ENCODE measurements at places on chromosomes 7 and 10.

GRCh38 chr10:14602807-14603533 is 171.7 kb downstream of the FAM107B start:
- DNase-seq, result no peak

DNA sequence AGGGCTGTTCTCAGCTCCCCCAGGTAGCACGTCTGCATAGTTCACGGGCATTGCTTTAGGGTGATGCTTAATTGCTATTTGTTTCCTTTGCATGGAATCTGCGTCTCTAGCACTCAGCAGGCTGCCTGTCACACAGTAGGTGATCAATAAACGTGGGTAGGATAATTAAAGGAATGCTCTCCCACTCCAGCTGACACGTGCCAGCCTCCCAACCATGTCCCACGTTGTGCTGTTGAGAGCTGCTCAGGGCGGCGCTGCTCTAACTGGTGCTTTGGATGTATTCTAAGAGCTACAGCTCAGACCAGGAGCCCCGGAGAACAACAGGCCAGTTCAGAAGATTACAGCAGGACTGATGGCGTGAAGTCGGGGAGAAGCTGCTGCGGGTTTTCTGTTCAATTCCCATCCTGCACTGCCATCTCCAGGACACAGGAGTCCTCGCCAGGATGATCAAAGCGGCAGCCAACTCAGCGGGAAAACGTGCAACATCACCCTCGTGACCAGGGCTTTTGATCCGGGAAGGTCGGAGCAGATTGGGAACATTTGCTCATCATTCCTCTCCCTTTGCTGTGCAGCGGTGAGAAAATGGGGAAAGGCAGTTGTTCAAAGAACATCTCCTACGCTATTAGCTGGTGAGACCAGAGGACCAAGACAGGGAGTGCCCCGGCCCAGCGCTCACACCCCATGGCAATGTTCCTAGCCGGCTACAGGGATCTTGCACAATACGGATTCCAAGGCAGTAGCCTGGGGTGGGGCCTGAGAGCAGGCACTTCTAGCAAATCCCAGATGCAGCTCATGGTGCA is 50.5 kb upstream of the FOXK1 start:
- DNase-seq, result no peak

DNA sequence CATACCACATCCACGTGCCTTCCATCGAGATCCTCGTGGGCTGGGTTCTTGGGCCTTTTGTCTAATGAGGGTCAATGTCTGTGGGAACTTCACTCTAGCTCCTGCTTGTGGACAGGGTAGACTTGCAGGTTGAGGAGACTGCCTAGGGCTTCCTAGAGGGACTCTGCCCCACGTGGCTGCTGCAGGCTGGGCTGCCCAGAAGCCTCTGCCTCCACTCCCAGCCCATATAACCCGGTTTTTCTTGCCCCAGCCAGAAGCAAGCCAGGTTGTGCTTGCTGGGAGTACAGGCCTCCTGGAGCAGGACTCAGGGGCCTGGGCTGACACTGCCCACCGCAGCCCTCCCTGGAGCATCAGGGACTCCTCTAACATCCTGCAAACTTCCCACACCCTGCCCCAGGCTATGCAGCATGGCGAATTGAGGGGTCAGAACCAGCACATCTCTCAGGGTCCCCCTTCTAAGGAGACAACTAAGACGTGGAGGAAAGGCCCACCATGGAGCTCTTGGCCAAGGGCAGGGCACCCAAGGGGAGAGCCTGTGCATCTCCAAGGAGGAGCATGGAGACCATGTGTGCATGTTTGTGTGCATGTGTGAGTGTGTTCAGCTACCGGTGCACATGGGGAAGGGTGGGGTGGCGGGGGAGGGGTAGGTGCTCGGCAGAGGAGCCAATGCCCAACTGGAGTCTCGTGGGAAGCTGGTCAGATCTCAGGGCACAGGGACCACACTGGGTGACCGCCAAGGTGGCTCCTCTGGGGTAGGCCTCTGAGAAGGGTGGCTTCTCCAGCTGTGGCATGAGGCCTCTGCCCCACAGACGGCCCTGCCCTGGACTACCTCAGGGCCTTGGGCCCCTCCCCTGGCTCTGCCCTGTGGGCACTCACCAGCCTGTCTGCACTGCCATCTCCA is 62.6 kb downstream of the RASGEF1A start:
- DNase-seq, result no peak

GRCh38 chr10:30806850-30807249 is 177.3 kb upstream of the LYZL2 start:
- DNase-seq, result no peak

GRCh38 chr10:108003061-108003460 is 838.6 kb upstream of the SORCS1 start:
- DNase-seq, result no peak
